ENCODE measurements at places on chromosomes 13 and 19. TPM values are rescaled to one million over a fixed set of nuclear protein-coding genes. Genes with fewer than 3 reads are reported as not detected.

DNA sequence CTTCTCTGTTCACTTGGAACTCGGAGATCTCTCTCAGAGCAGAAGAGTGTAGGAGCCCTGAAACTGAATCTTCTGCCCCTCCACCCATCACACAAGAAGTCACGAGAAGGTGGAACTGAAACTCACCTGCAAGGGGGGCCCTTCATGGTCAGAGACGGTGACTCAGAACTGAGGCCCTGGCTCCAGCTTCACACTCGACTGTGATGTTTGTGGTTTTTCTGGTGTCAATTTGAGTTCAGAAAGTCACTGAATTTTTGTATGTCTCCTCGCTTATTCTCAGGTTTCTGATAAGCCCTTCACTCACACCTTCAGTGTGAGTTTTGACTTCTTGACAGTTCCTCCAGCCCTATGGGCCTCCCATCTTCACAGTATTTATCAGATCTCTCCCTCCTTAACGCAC is 23.1 kb downstream of the SIGLEC5 start:
- no peak for DNase-seq

DNA sequence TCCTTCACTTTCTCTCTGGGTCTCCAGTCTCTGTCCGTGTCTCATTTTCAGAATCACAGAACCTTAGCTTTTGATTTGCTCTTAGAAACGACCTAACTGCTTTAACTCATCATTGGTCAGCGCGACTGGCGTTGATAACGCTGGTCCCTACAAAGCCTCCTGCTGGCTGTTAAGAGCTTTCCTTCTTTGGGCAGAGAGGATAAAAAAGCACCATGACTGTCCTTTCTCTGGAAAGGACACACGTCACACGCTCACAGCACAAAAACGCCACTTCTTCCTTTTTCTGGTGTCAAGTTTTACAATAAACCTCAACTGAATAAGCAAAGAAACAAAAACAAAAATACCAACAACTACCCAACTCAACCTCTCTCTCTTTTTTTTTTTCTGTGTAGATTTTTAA is 1.7 kb upstream of the KLK12 start:
- no peak for DNase-seq

DNA sequence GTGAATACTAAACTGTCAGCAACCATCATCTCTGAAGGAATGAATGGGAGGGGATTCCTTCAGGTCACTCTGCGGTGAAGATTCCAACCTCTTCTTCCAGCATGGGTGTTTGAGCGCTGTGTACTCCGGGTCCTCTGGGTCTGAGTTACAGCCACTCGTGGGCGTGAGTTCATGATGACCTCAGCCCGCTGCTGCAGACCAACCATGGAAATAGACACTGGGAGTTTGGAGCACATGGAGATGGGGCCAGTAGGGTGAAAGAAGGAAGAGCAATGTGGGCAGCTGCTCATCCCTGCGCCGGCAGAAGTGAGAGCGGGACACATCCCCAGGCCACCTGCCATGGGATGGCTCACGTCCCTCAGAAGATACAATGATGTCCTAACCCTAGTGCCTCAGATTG is 16.8 kb upstream of the RAB20 start:
- no peak for DNase-seq

DNA sequence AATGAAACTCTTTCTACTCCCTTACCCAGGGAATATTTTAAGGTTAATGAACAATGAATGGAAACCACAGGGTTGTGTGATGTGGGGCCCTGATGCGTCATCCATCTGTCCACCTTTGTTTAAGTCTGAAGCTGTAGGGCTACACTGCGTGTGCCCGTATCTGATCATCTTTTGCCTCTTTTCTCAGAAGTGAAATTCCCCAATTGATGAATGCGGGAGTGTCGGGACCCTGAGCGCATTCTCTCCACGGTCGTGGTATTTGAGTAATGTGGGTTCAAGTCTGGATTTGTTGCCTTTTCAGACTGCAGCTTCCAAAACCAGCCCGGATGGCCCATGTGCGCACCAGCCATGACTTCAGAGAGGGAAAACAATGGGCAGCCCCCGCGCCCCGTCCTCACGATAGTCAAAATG is 112.3 kb downstream of the COL4A2 start:
- no peak for DNase-seq

- DNase-seq, result no peak
These were observed 2898.1 kb downstream of the PCDH9 start for GRCh38 chr13:64332048-64332447.

- DNase-seq, result no peak
These were observed 298.2 kb downstream of the POU4F1 start for GRCh38 chr13:78305171-78305570.

DNA sequence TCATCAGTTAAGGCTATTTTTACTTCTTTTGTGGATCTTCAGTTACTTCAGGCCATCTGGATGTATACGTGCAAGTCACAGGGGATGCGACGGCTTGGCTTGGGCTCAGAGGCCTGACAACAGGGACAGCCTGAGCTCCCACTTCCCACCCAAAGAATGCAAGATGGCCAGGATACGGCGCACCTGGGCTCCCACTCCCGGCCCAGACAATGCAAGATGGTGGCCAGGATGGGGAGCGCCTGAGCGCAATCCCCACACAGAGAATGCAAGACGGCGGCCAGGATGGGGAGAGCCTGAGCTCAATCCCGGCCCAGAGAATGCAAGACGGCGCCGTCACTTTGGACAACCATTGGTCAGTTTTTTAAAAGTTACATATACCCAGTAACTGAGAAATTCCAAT is 25.3 kb upstream of the MIER2 start:
- no peak for DNase-seq

- DNase-seq, result no peak
These were observed 310.8 kb downstream of the SLC7A1 start for GRCh38 chr13:29284726-29285125.

- no peak for DNase-seq
These were observed 5.3 kb downstream of the DYRK1B start for GRCh38 chr19:39828654-39829032.

GRCh38 chr19:53131085-53131590 is 1.6 kb downstream of the ZNF415 start:
- DNase-seq, result no peak

- peak; percentile 53 for DNase-seq
These were observed at the start of gene CGB7 for GRCh38 chr19:49057636-49058234. Gene CGB7 (minus strand): TSS chr19:49057749. CDS start chr19:49055375, 2,374 bp downstream.

DNA sequence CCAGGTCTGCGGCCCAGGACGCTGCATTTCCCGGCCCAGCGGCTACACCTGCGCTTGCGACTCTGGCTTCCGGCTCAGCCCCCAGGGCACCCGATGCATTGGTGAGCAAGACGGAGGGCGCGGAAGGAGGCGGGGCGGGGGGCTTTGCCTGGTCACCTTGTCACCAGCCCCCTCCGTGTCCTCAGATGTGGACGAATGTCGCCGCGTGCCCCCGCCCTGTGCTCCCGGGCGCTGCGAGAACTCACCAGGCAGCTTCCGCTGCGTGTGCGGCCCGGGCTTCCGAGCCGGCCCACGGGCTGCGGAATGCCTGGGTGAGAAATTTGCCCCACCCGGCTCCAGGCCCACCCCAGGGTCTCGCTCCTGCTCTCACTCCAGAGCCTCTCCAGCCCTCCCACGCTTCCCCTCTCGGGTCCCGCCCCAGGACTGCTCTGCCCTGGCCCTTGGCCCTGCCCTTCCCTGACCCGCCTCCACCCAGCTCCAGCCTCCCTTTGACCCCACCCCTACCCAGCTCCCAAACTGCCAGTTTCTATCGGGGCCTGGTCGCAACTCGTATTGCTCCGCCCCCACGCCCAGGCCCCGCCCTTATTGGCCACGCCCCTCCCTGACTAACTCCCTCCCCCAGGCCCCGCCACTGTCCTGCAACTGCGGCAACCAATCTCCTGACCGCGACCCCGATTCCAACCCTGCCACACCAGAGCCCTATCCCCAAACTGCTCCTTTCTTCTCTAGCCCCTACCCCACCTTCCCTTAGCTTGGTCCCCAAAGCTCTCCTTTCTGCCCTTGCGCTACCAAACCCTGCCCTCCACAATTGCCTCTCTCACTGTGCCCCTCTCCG is 8.6 kb downstream of the LTBP4 start:
- DNase-seq, result peak; percentile 51

DNA sequence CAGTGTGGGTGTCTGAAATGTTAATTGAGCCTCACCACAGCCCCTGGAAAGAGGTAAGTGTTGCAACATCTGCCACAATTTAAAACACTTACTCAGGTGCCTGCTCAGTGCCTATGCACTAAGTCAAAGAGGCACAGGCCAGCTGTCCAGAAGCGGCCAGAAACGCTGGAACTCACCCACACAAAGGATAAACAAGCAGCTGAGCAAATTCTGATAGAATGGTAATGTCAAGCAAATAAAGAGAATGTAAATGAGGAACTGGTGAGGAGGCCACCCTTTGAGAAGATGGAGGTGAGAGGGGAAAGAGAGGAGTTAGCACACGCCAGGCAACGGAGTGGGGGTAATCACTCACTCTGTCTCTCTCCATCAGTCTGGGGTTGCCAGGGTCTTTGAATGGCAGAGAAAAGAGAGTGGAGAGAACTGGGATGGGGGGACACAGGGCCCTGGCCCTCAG is 67.7 kb upstream of the SERP2 start:
- DNase-seq, result no peak

GRCh38 chr13:78201411-78201810 is 282.8 kb upstream of the EDNRB start:
- no peak for DNase-seq

GRCh38 chr13:80560609-80561008 is 219.7 kb upstream of the SPRY2 start:
- no peak for DNase-seq

GRCh38 chr13:83182845-83183244 is 699.4 kb downstream of the SLITRK1 start:
- DNase-seq, result no peak

- no peak for DNase-seq
These were observed 52.0 kb downstream of the KLF2 start for GRCh38 chr19:16376649-16377048.

- no peak for DNase-seq
These were observed 15.3 kb downstream of the WDFY2 start for GRCh38 chr13:51599444-51600176.

DNA sequence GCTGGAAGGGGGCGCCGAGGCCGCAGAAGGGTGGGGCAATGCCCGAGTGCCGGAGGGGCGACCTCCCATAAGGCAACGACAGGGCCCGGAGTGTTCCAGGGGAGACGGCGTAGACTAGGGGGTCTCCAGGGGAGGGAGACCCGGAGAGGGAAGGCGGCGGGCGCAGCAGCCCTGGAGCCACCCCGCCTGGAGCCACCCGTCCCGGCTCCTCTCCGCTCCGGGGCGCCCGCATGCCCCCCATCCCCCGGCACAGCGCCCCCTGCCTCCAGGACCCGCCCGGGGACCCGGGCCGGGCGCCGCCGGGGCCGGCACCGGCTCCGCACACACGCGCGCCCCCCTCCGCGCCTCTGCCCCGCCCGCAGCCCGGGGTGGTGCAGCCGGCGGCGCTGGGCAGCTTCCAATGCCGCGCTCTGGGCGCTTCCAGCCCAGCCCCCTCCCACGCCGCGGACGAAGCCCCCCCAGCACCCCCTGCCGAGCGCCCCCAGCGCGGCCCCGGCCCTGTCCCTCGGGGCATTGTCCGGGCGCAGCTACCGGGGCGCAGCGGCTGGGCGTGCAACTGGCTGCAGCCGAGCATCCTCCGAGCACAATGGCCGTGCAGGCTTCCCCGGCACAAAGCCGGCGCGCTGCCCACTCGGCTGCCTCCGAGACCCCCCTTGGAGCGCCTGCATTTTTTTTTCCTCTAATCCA is 519 bp downstream of the PTPRS start:
- DNase-seq, result peak; percentile 41

GRCh38 chr19:35059006-35059798 is 17.7 kb downstream of the HPN start:
- DNase-seq, result no peak

GRCh38 chr13:111906306-111906705 is 160.6 kb upstream of the SOX1 start:
- DNase-seq, result no peak

DNA sequence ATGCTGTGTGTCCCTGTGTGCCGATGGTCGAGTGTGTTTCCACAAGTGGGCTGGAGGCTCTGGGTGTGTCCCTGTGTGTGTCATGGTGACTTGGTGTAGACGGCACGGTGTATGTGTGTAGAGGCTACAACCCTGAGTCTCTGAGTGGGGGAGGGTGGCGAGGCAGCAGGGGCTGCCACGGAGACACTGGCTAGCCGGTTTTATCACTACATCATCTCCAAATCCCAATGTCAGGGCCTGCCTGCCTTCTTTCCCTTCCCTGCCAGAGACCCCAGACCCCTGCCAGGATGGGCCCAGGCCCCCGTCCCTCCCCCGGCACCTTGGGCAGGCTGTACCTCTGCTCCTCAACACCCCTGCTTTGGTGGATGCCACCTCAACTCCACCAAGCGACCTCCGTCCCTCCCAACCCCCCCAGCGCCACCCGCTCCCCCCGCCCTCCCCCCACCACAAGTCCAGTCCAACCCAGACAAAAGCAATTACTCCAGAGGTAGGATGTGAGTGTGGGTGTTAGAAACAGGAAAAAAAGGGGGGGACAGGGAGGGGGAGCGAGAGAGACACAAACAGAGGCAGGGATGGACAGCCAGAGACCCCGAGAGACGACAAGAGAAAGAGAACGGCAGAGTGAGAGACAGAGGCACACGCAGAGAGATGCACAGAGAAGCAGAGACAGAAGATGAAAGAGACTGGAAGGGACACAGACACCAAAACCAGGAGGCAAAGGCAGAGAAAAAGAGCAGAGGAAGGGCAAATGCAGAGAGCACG is 21.6 kb upstream of the POU2F2 start:
- no peak for DNase-seq

- DNase-seq, result no peak
These were observed 82.5 kb upstream of the TM9SF2 start for GRCh38 chr13:99418843-99419140.

GRCh38 chr13:21537105-21537504 is 66.9 kb downstream of the MICU2 start:
- DNase-seq, result no peak

DNA sequence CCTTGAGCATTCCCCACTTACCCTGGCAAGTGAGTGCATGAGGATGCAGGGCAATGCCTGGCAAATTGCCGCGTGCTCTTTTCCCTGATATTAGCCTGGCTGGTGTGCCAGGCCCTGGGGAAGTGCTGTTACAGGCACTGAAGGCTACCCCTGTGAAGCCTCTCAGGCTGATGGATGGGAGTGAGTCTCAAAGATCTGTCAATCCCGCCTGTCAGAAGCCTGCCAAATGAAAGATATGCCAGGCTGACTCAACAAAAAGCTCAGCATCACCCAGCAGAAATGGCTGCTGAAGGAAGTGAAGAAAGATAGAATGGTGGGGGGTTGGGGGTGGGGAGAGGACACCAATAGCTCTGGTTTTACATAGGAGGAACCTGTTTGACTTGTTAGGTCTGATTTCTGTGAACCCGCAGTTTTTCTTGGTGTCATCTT is 112.1 kb downstream of the LACC1 start:
- DNase-seq, result no peak

The CEACAM20 gene
- total RNA-seq, result not detected

The NCAN gene
- total RNA-seq, result 0.36 TPM

The SKA3 gene
- 16.2 TPM for total RNA-seq

The STXBP2 gene
- 141 TPM for total RNA-seq

The NLRP11 gene
- not detected for total RNA-seq

The ZNF737 gene
- 46.8 TPM for total RNA-seq

The GPI gene
- 150 TPM for total RNA-seq

The SIGLECL1 gene
- not detected for total RNA-seq

The ZNF865 gene
- 19.9 TPM for total RNA-seq

The ZNF724 gene
- 22.1 TPM for total RNA-seq

The ZNF554 gene
- 12.1 TPM for total RNA-seq

The LILRB3 gene
- total RNA-seq, result 0.50 TPM

The KLK14 gene
- 0.89 TPM for total RNA-seq

The DAND5 gene
- not detected for total RNA-seq

The GRIK5 gene
- total RNA-seq, result 11.6 TPM

The MISP gene
- 2.5 TPM for total RNA-seq
